Activated CD8-positive, alpha-beta T cell treated with anti-CD3 and anti-CD28 coated beads for 36 hours (primary cell): ENCODE measurements at places on chromosomes 4 and X.
A peak's percentile ranks its signal among the peaks of the same experiment; 100 is the strongest.

DNA sequence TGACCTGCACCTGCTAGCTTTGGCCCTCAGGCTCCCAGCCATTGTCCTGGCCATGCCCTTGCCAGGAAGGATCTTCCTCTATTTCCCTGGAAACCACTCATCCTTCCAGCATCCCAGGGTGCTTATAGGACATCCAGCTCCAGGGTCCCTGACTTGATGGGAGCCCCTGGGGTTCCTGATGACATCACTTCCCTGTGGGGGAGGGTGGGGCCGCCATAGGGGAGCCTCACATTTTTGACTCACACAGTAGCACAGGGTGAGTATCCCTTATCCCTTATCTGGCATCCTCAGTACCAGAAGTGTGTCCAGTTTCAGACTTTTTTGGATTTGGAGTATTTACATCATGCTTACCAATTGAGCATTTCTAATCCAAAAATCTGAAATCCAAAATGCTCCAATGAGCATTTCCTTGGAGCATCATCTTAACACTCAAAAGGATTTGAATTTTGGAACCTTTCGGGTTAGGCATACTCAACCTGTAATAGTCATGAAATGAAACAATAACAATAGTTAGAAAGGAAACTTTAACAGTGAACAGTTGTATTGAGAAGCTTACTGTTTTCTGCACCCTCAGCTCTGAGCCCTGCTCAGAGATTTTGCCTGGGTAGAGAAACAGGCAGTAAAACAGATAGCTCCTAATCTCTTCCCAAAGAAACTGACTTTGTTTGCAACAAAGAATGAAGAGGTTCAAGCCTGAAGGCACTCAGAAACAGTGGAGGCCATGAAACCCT, 22.1 kb downstream of the TNIP2 start:
- H3K27me3 ChIP-seq: no peaks in the 10 kb centered on the region
- DNase-seq: no peak
- peak overlapping the region; percentile 25 for H3K27ac ChIP-seq
- peaks cover 3% of the 10 kb centered on the region for H3K4me1 ChIP-seq

- no peaks in the 10 kb centered on the region for H3K4me1 ChIP-seq
- H3K27me3 ChIP-seq: no peaks in the 10 kb centered on the region
- H3K27ac ChIP-seq: no peak overlapping the region
- H3K4me3 ChIP-seq: no peak overlapping the region
- no peak for DNase-seq
These were observed 1.6 kb upstream of the PCDH18 start for GRCh38 chr4:137533855-137534254.

- H3K27me3 ChIP-seq: no peaks in the 10 kb centered on the region
- peak overlapping the region; percentile 32 for H3K27ac ChIP-seq
- H3K36me3 ChIP-seq: peaks cover 11% of the 10 kb centered on the region
- peaks cover 33% of the 10 kb centered on the region for H3K4me1 ChIP-seq
- no peak overlapping the region for H3K4me3 ChIP-seq
These were observed 23.5 kb downstream of the INTS6L start for GRCh38 chrX:135543924-135544323.

DNA sequence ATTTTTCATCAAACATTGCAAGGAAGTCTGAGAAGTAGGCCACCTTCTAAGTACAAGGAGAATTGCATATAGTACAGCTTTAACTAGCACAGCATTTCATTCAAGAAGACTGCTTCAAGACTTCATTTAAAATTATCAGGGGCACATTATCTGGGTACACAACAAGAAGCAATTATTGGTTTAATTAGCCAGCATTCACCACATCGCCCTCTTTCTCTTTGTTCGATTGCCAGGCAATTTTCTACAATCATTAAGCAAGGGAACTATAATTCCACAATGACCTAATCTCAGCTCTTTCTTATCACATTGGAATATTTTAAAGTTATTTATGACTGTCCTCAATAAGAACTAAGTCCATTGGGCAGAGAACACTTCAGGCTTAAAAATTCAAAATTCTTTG, 1347.1 kb upstream of the PABPC4L start:
- no peak overlapping the region for H3K27ac ChIP-seq
- no peak for DNase-seq
- H3K36me3 ChIP-seq: no peaks in the 10 kb centered on the region
- no peak overlapping the region for H3K4me3 ChIP-seq
- no peaks in the 10 kb centered on the region for H3K27me3 ChIP-seq

GRCh38 chr4:98672583-98673287, 14.3 kb upstream of the TSPAN5 start:
- no peak overlapping the region for H3K4me3 ChIP-seq
- DNase-seq: no peak
- H3K27ac ChIP-seq: no peak overlapping the region
- no peaks in the 10 kb centered on the region for H3K27me3 ChIP-seq
- H3K36me3 ChIP-seq: no peaks in the 10 kb centered on the region

DNA sequence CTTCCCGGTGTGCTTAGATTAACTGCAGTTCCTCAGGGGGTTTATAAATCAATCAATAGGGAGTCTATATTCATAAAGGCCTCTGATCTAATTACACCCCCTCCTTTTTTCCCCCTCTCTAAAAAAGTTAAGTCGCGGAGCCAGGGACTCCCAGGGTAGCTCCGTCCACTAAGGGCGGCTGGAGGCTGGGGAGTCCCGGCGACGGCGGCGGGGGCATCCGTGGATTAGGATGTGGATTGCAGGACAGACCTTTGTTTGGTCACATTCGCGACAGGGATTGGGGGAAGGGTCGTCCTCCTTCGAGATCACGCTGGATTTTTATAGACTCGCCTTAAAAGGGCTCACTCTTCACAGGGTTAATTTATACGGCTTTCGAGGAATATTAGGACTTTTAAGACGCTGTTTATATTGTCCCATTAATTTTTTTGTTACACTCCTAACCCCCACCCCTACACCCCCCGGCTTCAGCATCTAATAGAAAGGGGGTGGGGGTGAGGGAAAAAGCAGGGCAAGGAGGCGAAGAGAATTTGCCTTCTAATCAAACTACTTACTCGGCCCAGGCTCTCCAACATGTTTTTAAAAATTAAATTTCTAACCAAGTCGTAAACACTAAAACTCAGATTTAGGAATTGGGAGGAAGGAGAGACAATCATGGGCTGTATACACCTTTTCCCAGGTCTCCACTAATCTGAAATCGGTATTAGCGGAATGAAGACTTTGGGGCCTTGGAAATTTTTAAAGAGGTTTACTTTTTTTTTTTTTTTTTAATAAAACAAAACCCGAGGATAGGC, 8.5 kb downstream of the PITX2 start:
- DNase-seq: no peak
- peaks cover 85% of the 10 kb centered on the region for H3K27me3 ChIP-seq
- peaks cover 18% of the 10 kb centered on the region for H3K4me1 ChIP-seq
- H3K4me3 ChIP-seq: no peak overlapping the region
- no peak overlapping the region for H3K27ac ChIP-seq
